Stimulated activated CD8-positive, alpha-beta memory T cell treated with anti-CD3 and anti-CD28 coated beads, Interleukin-4, amount 100 ng/mL, for 4 hours (primary cell): ENCODE measurements at places on chromosomes 2 and 18.

DNA sequence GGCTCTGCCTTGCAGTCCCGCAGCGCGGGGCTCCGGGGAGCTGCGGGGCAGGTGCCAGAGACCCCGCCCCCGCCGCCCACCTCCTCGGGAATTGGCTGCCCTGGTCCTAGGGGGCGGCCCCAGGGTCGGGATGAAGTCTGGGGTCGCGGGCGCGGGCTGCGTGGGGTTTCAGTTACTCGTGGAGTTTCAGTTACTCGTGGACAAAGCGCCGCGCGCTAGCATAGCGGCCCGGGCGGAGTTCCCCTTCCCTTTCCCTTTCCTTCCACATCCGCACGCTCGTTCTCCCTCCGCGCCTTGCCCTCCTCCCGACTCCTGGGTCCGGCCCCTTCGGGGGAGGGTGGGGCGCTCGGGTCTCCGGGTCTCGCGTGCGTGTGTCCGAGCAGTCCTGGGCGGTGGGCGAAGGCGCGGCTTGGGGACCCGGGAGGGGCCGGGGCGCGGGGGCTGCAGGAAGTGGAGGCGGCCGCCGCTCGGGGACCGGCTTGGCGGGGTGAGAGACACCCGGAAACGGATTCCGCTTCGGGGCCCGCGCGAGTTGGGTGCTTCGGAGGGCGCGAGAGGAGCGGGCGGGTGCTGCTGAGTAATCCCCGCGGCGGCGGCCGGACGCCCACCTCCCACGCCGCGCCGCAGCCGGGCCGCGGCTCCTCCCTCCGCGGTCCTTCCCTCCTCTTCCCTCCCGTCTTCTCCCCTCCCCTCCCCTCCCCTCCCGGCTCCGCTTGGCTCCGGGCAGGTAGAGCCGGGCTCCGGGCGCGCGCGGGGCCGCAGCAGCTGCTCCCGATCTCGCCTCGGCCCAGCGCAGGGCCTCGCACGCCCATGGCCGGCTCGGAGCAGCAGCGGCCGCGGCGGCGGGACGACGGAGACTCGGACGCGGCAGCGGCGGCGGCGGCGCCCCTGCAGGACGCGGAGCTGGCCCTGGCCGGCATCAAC, at the start of gene TTC39C:
Gene TTC39C, plus strand, starts transcription at position 693 of the 924 bp plus-strand sequence. Its CDS starts 118 bp downstream, at position 811.
- peak; percentile 81 for DNase-seq

DNA sequence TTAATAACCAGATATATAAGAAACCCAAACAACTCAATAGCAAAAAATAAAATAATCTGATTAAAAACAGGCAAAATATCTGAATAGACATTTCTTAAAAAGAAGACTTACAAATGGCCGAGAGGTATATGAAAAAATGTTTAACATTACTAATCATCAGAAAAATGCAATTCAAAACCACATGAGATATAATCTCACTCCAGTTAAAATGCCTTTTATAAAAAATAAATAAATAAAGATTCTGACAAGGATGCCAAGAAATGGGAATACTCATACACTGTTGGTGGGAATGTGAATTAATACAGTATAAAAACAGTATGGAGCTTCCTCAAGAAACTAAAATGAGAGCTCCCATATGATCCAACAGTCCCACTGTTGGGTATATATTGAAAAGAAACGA, 33.9 kb upstream of the BMP10 start:
- DNase-seq, result no peak

DNA sequence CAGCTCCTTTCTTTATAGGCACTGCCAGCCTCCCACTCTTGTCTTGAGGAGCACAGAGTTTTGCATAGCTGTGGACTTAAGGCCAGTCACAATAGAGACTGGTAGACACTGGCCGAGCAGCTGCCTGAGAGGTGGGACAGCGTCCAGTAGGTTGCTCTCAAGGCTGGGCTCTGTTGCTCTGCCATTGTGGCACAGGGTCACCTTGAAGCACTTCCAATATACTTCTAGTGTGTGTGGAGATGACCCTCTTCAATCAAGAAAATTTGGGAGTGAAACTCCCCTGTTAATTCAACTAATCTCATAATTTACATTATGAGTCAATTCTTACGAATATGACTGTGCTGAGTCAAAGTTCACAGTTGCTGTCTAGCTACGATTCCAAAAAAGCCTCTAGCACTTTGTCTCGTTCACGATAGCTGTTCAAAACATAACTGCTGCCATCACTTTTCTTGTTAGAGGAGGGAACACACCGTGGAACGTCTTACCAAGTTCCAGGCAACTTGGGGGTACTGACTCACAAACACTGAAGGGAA, 636.2 kb downstream of the EPHA4 start:
- no peak for DNase-seq

DNA sequence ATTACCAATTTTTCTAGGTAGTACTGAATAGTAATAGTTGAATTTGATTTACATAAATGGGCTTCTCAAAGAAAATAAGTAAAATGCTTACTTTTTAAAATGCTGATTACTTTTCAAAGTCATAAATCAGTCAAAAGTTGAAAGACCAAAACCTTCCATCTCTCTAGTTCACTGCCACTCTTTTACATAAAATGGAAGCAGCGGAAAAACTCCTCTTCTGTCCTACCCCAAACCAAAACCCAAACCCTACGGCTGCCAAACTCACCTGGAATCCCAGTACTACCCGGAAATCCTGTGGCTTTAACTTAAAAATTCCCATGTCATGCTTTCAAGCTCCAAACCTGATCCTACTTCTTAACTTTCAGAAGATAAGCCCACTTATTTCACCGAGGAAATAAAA, 81.2 kb upstream of the MAPRE2 start:
- no peak for DNase-seq

DNA sequence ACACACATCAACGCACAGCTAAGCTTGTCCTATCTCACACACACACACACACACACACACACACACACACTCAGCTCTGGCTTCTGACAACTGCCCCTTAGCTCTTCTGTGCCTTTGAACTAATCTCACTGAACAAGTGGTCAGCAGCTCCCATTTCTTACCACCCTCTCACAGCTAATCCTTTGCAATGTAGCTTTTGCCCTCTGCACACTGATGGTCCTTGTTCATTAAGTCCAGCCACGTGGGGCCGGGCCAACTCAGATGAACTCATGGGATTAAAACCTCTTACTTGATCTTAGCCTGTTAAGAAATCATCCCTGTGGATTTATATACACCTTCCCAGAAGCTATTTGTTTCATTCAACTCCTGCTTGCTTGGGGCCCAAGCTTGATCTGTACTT, 36.6 kb downstream of the DPYSL5 start:
- no peak for DNase-seq

DNA sequence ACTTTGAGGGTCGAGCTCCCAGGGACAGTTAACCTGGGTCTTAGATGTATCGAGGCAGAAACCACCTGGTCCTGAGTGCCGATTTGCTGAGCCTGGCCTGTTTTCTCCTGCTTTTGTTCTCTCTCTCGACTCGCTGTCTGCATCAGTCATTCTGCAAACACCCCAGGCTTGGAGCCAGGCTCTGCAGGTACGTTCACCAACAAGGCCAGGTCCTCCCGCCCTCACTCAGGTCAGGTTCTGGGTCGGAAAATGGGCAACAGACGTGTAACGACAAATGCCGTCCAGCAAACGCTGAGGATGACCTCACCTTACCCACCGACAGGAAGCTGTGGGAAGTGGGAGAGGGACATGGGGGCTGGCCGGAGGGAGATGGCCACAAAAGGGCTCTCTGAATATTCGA, 57.7 kb upstream of the PXDN start:
- no peak for DNase-seq

DNA sequence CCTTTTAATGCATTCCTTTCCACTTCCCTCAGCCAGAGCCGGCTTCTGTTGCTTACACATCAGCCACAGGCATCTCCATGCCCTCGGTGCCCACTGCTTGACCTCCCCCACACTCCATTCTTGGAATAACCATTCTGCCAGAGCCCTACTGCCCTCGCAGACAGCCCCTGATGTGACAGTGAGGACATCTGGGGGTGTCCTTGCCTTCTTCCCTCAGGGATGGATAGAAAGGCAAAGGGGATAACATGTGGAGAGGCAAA, 6.4 kb upstream of the NPPC start:
- no peak for DNase-seq

- DNase-seq, result no peak
Observed at GRCh38 chr2:219656526-219656925, 29.1 kb downstream of the SLC4A3 start.

DNA sequence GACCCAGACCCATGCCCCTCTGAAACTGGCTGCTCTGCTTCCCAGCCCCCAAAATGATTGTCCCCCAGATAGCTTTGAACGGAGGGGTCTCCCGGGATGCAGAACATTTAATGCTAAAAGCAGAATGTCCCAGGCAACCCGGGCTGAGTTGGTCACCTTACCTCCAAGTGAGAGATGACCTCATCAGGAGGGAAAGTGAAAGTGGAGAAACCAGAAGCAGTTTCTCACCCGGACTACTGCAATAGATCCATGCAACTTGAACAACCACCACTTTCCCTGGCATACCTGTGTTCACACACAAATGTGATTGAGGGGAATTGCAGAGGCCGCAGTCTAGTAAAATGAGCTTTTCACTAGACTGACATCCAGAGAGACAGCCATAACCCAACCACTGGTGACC, 75.3 kb upstream of the NPAS2 start:
- DNase-seq, result no peak

GRCh38 chr2:238502956-238503791, 76.4 kb downstream of the ASB1 start:
- DNase-seq, result no peak

DNA sequence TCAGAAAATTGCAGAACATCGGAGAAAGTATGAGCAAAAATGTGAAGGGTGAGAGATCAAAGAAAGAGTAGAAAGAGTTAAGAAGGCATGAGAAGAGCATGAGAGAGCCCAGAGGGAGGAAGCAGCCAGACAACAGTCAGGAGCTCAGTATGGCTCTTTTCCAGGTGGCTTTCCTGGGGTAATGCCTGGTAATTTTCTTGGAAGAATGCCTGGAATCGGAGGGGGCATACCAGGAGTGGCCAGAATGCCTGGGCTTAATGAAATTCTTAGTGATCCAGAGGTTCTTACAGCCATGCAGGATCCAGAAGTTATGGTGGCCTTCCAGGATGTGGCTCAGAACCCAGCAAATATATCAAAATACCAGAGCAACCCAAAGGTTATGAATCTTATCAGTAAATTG, 271.8 kb upstream of the TFPI start:
- no peak for DNase-seq

GRCh38 chr2:43462866-43463641, 132.8 kb downstream of the THADA start:
- DNase-seq, result no peak

- no peak for DNase-seq
Observed at GRCh38 chr2:227325839-227326195, 766 bp downstream of the MFF start.

DNA sequence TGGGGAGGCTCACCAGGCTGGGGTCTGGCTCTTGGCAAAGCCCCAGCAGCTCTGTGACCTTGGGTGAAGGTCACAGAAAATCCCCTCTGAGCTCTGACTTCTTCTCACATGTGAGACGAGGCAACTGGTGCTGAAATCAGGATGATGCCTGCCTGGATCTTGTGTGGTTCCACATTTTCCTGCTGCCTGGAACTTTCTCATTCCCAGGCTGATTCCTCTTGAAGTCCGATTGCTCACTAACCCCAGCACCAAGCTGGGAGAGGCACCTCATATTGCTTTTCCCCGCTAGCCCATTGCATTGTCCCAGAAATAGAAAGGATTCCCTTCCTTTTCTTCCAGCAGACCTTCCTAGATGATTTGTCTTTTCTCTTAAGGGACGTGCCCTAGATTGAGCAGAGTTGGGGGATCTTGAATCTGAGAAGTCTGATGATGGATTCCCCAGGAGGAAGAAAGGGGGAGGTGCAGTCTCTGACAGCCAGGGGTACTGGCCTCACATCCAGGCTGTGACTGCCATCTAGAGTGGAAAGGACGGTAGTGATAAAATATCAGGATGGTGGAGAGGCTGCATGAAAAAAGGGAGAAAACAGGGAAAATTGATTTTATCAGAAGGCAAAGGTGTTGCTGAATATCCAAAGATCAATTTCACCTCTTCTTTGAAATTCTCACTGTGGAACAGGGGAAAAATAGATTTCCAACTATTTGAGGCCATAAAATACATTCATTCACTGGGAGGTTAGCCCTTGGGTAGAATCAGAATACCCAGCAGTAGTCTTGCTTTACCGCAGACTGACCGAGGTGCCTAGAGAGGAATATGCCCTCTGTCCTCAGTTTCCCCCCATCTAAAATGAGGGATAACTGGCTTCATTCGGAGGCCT, 96.3 kb downstream of the FAM210A start:
- DNase-seq, result no peak

- no peak for DNase-seq
Observed at GRCh38 chr18:58256316-58257080, 212.5 kb downstream of the NEDD4L start.

DNA sequence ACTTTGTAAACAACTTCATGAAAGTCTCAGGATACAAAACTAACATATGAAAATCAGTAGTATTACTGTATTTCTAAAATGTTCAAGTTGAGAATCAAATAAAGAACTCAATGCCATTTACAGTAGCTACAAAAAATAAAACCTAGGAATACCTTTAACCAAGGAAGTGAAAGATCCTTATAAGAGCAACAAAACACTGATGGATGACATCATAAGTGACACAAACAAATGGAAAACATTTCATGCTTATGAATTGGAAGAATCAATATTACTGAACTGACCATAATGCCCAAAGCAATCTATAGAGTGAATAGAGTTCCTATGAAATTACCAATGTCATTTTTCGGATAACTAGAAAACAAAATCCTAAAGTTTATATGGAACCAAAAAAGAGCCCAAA, 1038.1 kb downstream of the SUCLG1 start:
- DNase-seq, result no peak

DNA sequence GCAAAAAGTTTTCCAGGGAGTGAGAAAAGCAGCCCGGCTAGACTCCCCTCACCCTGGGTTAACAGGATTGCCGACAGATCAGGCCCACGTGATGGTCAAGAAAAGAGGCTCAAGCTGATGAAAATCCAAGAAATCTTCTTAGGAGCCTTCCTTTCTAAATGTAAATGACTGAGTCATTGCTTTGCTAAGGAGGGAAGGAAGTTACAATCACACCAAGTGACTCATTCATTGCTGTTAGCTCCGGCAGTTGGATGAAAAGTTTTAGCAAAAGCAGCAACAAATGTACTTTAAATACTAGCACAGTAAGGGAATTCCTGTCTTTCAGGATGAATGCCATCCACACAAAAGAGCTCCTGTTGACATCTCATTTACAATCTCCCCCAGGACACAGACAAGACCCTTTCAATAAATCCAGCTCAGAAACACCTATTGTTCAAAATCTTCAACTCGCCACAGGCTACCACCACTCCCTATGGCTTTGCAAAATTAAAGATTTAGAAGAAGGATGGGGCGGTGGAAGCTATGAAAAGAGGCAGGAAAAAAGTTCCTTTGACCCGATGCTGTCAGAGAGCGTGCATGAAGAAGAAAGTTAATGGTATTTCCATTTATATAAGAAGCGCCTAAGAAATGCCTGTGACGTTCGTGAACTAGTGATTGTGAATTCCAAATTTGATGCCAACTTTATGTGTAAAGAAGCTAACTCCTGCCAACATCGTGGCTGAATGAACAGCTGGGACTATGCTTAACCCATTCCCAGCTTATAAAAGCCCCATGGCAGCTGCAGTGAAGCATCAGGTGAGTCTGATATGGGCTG, 153.7 kb downstream of the TGIF1 start:
- DNase-seq, result no peak

GRCh38 chr2:115569547-115569946, 1127.1 kb downstream of the DPP10 start:
- no peak for DNase-seq
